ENCODE measurements at places on chromosomes 12 and 14. TPM values are rescaled to one million over a fixed set of nuclear protein-coding genes. Genes with fewer than 3 reads are reported as not detected.

The GLIPR1L1 gene
- polyA plus RNA-seq: not detected

The FLVCR2 gene
- 0.07 TPM for polyA plus RNA-seq

The TPH2 gene
- not detected for polyA plus RNA-seq

The LGMN gene
- polyA plus RNA-seq: 40.8 TPM

The VWF gene
- polyA plus RNA-seq: 0.07 TPM

The MLEC gene
- polyA plus RNA-seq: 49.5 TPM

The TCTN1 gene
- 18.2 TPM for polyA plus RNA-seq

The TSHR gene
- not detected for polyA plus RNA-seq

The KRT75 gene
- 4.9 TPM for polyA plus RNA-seq

The CDKN1B gene
- polyA plus RNA-seq: 9.1 TPM
